Tibial artery (tissue), 4 donors: ENCODE measurements at places on chromosomes 1 and 21.

DNA sequence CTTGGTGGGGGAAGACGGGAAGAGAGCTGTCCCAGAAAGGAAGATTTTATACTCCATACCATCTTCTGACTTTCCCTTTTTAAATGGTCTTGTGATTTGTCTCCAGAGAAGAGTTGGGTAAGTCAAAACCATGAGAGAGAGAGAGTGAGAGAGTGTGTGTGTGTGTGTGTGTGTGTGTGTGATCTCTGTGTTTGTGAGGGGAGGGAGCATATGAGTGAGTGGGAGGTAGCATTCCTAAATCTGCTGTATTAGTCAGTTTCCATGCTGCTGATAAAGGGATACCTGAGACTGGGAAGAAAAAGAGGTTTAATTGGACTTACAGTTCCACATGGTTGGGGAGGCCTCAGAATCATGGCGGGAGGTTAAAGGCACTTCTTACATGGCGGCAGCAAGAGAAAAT, 102.0 kb upstream of the VANGL1 start:
- DNase-seq, result no peak

GRCh38 chr1:3369446-3370076, 84.9 kb upstream of the ARHGEF16 start:
- peak; percentile 95 for DNase-seq

GRCh38 chr1:31041529-31041928, 24.0 kb downstream of the PUM1 start:
- no peak for DNase-seq

- no peak for DNase-seq
These were observed 48.0 kb downstream of the MRPL37 start for GRCh38 chr1:54247863-54248515.

DNA sequence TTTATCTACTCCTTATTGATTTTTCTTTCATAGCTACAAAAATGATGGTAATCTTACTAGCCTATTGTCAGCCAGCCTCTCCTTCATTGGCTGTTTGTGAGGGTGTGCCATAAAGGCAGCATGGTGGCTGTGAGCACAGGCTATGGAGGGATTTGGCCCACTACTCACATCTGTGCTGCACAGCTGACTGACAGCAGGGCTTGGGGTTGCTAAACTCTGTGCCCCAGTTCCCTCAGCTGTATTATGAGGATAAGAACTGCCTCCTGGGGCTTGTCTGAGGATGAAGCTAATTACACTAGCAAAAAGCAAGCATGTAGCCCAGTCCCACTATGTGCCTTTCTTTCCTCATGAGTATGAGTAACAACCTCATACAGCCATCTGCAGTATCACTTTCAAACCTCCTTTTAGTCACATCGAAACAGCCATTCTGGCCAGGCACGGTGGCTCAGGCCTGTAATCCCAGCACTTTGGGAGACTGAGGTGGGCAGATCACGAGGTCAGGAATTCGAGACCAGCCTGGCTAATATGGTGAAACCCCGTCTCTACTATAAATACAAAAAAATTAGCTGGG, 66.2 kb downstream of the COQ8A start:
- no peak for DNase-seq

- DNase-seq, result no peak
These were observed 1.3 kb upstream of the IL19 start for GRCh38 chr1:206769304-206769731.

- no peak for DNase-seq
These were observed 111.3 kb downstream of the C1orf21 start for GRCh38 chr1:184497959-184498723.

- DNase-seq, result peak; percentile 76
These were observed at the start of gene DNALI1 for GRCh38 chr1:37556712-37557196. DNALI1 (plus strand) TSS chr1:37556940; CDS start chr1:37556995, 55 bp downstream.

DNA sequence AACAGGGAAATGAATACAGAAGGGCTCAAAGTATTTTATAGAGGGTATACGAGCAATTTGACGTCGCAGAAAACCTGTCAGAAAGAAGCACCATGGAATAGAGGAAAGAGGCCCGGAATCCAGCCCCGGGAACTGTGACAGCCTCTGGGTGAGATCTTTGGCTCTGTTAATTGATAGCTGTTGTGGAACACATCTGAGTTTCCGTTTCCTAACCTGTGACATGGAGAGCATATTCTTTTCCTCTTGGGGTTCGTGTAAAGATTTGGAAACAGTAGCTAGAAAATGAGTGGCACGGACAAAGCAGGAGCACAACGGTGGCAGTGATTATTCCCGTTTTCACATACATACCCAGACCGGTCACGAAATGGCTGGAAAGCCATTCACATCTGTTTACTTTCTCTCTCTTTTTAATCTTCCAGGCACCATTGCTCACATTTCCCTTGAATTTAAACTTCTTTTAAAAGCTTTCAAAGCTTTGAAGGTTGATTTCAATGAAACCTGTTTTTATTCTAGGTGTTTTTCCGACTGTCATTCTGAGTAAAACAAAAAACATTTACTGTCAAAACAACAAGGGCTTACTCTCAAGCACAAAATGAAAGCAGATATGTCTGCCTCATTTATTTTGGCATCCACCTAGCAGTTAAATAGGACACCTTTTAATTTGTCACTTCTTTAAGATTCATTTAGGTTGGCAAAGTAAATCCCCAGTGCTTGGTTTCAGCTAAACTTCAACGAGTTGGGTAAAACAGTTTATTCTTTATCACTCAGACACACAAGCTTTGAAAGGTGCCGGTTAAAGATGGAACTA, 26.7 kb upstream of the C8B start:
- no peak for DNase-seq

DNA sequence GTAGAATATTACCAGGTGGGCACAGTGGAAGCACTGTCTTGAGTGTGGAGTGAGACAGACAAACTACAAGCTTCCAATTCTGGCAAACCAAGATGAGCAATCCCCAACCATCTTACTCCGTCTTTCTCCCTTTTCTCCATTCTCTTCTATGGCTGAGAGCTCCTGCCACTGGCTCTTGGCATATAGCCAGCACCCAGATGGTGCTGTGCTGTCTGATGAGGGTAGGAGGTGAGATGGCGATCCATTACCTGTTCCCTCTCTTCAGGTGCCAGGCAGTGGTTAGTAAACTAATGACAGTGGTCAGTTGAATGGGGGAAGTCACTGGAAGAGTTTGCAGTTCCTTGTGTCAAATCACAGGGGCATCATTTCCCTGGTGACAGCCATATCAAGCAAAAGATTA, 108.4 kb downstream of the FNBP1L start:
- no peak for DNase-seq

- no peak for DNase-seq
These were observed 5.4 kb upstream of the IGSF8 start for GRCh38 chr1:160103658-160104408.

DNA sequence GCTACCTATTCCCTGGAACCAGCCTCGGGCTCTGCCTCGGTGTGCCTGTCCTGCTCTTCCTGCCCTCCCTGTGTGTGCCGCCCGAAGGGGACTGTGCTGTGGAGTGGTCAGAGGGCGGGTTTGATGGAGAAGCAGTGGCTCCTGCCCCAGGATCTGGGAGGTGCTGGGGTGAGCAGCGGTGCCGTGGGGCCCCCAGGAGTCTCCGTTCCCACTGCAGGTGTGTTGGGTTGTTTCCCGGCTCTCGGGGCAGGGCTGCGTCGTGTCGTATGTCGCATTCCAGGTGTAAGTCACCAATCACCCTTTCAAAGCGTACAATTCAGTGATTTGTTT, 32.6 kb upstream of the TTC34 start:
- DNase-seq, result no peak

GRCh38 chr1:41046347-41046775, 24.8 kb upstream of the SLFNL1 start:
- DNase-seq, result no peak

GRCh38 chr21:18646116-18646515, 242.5 kb upstream of the TMPRSS15 start:
- DNase-seq, result no peak

DNA sequence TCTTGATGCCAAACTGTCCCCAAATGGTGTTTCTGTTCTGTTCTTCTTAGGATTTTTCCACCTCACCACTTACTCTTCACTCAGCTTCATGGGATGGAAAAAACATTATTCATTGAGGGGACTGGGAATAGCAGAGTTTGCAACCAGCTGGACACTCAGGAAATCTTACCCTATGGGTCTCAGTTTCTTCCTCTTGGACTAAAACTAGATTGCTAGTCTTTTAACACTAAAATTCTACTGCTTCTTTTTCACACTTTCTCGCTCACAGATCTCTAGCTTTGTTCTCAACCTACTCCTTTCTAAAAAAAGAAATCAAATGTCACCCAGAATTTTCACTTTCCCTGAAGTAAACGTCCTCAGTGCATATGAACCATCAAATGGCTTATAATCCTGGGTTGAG, 4.8 kb downstream of the KMO start:
- no peak for DNase-seq

DNA sequence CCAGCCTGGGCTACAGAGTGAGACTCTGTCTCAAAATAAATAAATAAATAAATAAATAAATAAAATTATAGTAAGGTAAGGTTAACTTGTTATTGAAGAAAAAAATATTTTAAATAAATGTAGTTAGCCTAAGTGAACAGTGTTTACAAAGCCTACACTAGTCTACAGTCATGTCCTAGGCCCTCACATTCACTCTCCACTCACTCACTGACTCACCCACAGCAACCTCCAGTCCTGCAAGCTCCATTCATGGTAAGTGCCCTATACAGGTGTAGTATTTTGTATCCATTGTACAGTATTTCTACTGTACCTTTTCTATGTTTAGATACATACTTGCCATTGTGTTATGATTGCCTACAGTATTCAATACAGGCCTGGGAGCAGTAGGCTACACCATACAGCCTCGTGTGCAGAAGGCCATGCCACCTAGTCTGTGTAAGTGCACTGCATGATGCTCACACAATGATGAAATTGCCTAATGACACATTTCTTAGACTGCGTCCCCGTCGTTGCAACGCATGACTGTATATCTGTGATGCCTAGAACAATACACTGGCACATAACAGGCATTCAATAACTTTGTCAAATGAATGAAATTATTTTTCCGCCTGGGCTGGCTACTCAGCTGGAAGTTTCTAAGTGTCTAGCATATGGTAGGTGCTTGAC, 14.8 kb downstream of the KCNN3 start:
- no peak for DNase-seq

GRCh38 chr21:42981214-42981523, 6.8 kb downstream of the PKNOX1 start:
- DNase-seq, result no peak

DNA sequence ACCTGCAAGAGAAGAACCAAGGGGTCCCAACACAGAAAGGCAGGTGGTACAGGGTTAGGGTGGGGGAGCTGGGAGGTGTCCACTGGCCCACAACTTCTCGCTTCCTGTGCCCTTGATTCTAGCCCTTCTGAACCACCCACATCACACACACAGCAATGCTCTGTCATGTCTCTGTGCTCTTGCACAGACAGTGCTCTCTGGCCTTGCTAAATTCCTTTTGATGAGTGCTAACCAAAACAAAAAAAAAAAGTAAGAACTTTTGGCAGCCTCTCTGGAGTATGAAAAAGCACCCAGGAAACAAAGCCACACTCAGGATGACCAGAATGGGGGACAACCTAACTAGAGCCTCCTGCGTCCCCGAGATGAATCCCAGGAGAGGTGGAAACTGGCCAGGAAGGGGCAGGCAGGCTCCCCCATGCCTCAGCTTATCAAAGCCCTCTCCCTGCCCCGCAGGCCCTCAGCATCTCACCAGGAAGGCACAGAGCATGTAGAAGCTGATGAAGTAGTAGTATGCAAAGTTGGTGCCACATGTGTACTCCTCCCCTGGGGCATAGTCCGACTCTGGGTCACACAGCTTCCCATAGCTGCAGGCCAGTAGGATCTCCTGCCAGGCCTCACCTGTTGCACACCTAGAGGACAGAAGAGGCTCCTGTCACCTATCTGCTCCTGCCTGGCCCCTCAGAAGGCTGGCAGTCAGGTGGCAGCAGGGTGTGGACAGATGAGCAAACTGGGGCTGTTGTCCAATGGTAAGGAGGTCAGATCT, 27.2 kb upstream of the KIF21B start:
- DNase-seq, result no peak

GRCh38 chr1:45925728-45926287, 122.4 kb downstream of the MAST2 start:
- no peak for DNase-seq

GRCh38 chr1:155245163-155245524, 10.1 kb downstream of the ENTREP3 start:
- no peak for DNase-seq

DNA sequence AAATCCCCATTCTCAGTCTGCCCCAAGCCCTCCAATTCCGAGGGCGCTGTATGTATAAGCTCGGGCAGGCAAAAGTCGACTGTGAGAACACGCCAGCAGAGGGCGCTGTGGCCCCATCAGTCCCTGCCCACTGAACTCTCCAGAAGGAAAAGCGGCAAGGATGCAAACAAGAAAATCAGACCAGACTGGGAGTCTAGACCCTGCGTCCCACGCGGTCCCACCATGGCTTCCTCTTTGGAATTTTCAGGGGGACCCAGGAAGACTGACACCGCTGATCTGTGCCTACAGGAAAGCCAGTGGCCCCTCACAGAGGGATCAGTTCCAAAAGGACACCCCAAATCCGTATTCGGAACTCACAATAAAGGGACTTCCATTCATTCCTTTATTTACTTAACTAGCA, 19.5 kb downstream of the TEX35 start:
- DNase-seq, result peak; percentile 84

GRCh38 chr1:248793592-248793991, 32.1 kb downstream of the SH3BP5L start:
- DNase-seq, result no peak

GRCh38 chr1:190754666-190755065, 277.0 kb upstream of the BRINP3 start:
- no peak for DNase-seq

- no peak for DNase-seq
These were observed 7.6 kb upstream of the CPT2 start for GRCh38 chr1:53189061-53189460.

- no peak for DNase-seq
These were observed 19.5 kb downstream of the RHOU start for GRCh38 chr1:228754646-228755268.

DNA sequence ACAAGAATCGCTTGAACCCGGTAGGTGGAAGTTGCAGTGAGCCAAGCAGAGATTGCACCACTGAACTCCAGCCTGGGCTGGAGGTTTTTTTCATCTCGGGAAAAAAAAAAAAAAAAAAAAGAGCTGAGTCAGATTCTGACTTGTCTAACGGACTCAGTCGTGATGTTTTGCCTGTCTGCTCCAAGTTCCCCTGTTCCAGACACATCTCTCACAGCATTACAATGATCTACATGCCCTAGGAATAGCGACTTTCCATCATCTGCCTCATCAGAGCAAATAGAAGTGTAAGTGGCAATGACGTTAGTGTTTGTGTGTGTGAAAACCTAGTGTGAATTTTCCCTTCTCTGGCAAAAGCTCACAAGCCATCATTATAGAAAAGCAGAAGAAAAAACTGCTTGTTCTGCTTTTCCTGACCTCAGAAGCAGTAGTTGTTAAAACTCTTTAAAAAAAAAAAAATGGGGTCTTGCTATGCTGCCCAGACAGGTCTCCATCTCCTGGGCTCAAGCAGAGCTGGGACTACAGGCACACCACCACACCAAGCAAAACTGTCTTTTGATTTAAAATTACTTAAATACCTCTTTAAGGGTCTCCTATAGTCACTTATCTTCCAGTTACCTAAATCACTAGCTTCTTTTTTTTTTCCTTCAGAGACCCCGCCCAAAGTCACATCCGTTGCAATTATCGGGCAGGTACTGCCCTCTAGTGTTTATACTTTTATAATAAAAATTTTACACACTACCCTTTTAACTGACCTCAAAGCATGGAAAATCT, 37.3 kb downstream of the PLEKHO1 start:
- no peak for DNase-seq

- no peak for DNase-seq
These were observed 22.5 kb upstream of the IKBKE start for GRCh38 chr1:206447792-206448191.
